Natural killer cell (primary cell): ENCODE measurements at places on chromosomes 6 and 20. TPM values are rescaled to one million over a fixed set of nuclear protein-coding genes. Genes with fewer than 3 reads are reported as not detected.

Gene RUNX2
- total RNA-seq, result 5.0 TPM

Gene CD109
- 0.24 TPM for total RNA-seq

Gene RAB22A
- 29.8 TPM for total RNA-seq

Gene HLA-B
- 9,586 TPM for total RNA-seq

Gene CLDN20
- total RNA-seq, result not detected

Gene CASS4
- total RNA-seq, result 13.4 TPM

Gene CST7
- 619 TPM for total RNA-seq

Gene TGM6
- total RNA-seq, result not detected

Gene CDSN
- not detected for total RNA-seq

Gene LAMA2
- 2.1 TPM for total RNA-seq

Gene NHLRC1
- total RNA-seq, result 0.89 TPM

Gene FAM162B
- total RNA-seq, result not detected

Gene GTSF1L
- not detected for total RNA-seq

Gene MICA
- total RNA-seq, result 11.4 TPM

Gene ROS1
- not detected for total RNA-seq

Gene PARD6B
- 4.1 TPM for total RNA-seq

Gene MAPK13
- 52.1 TPM for total RNA-seq

Gene CDH4
- total RNA-seq, result 0.18 TPM

Gene ZKSCAN8
- total RNA-seq, result 42.5 TPM
